Activated CD8-positive, alpha-beta memory T cell treated with anti-CD3 and anti-CD28 coated beads for 4 hours (primary cell): ENCODE measurements at places on chromosomes 16 and 17.

- no peak for DNase-seq
Measured at GRCh38 chr17:59538195-59538909, 27.1 kb upstream of the DHX40 start.

GRCh38 chr16:11248133-11248532, 7.9 kb downstream of the SOCS1 start:
- no peak for DNase-seq

- DNase-seq: no peak
Measured at GRCh38 chr17:13601776-13602551, at the start of gene HS3ST3A1. Gene HS3ST3A1 (minus strand): TSS chr17:13601929. CDS start chr17:13601129, 800 bp downstream.

DNA sequence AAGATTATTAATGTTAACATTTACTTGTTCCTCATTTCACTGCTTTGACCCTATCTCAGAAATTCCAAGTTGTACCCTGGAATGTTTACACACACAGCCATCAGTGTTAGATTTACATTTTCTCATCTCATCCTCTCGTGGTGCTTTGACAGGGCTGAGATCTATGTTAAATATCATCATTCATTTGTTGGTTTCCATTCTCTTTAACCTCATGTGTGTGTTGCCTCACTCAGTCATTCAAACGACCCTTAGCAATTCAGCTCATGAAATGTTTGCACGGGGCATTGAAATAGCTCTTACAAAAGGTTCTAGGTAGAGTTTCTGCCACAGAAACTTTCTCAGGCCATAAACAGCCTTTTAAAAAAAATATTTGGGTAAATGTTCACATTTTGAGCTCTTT, 369.6 kb upstream of the MAF start:
- no peak for DNase-seq

DNA sequence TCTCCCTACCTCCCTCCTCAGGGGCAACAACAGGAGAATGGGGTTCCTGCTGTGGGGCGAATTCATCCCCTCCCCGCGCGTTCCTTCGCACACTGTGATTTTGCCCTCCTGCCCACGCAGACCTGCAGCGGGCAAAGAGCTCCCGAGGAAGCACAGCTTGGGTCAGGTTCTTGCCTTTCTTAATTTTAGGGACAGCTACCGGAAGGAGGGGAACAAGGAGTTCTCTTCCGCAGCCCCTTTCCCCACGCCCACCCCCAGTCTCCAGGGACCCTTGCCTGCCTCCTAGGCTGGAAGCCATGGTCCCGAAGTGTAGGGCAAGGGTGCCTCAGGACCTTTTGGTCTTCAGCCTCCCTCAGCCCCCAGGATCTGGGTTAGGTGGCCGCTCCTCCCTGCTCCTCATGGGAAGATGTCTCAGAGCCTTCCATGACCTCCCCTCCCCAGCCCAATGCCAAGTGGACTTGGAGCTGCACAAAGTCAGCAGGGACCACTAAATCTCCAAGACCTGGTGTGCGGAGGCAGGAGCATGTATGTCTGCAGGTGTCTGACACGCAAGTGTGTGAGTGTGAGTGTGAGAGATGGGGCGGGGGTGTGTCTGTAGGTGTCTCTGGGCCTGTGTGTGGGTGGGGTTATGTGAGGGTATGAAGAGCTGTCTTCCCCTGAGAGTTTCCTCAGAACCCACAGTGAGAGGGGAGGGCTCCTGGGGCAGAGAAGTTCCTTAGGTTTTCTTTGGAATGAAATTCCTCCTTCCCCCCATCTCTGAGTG, 5.9 kb upstream of the LASP1NB start:
- no peak for DNase-seq

DNA sequence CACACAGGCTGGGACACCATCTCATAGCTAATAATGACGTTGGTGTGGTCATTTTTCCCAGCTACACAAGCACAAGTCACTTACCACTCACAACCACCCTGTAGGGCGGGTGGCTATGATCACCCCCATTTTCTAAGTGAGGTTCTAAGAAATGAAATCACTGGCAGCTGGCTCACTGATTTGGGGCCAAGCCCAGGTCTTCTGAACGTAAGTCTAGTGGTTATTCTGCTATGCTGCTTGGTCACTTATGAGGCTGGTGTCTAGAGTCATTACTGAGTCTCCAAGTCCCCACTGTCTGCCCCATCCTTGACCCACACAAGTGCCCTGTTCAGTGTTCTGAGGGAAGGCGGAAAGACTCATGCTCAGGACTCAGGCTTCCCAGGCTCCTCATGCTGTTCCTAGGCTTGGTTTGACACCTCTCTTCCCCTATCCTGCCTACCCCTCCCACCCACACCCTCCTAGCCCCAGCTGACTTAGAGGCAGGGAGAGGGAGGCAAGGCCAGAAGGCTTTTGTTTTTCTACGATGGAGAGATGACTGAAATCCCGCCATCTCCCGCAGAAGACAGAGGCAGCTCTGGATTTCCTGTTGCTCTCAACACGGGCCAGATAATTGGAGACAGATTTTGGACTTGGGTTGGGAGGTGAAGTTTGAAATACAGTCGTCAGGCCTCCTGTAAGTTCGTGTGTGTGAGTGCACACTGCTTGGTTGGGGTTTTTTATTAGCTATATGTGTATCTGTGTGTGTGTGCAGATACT, 32.2 kb downstream of the FZD2 start:
- DNase-seq: no peak

DNA sequence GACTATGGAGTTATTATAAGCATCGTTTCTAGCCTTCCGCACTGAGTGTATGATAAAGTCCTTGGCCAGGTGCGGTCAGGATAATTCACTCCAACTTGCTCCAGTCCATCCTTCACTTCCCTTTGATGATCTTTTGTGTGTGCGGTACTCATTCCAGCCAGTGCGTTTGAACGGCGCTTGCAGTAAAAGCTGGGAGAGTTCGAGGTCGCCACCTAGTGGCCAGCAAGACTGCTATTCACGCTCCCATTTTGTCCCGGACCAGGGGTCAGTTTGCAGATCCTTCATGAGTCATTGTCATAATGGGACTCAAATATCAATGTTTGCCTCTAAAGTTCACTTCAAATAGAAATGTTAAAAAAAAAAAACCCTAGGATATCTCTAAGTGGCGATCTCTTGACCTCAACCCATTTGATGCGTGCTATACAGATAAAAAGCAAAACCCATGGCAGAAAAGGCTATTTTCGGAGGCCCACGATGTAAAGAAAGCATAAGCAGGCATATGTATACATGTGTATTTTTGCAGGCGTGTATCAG, 417.1 kb downstream of the TMEM114 start:
- DNase-seq: no peak

GRCh38 chr16:1887711-1888354, 15.9 kb upstream of the MEIOB start:
- DNase-seq: no peak

DNA sequence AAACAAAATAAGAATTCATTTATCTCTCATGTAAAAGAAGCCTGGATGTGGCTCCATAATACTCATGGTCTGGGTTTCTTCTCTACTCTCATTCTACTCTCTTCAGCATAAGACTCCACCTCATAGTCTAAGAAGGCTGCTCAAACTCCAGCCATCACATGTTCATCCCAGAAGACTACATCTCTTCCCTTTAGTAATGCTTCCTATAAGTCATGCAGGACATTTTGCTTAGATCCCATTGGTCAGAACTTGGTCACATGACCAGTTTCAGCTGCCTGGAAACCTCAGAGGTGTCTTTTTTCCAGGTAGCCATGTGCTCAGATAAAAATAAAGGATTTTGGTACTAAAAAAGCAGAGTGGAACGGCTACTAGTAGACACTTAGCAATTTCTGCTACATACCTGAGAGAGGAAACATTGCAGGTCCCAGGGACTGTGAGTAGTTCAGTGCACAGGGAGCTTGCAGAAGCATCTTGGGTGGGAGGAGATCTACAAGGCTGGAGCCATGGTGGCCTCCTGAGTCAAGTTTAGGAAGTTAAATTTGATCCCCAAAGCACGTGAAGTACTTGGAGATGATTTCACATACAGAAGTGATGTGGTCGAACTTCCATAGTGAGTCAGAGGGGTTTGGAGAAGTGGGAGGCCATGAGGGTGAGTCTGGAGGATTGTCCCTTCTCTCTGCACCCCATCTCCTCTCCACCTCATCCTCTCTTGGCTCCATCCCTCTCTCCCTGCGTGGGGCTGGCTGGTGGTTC, 110.2 kb downstream of the CCDC182 start:
- no peak for DNase-seq

- no peak for DNase-seq
Measured at GRCh38 chr16:35596467-35596866, 2137.1 kb downstream of the TP53TG3F start.

DNA sequence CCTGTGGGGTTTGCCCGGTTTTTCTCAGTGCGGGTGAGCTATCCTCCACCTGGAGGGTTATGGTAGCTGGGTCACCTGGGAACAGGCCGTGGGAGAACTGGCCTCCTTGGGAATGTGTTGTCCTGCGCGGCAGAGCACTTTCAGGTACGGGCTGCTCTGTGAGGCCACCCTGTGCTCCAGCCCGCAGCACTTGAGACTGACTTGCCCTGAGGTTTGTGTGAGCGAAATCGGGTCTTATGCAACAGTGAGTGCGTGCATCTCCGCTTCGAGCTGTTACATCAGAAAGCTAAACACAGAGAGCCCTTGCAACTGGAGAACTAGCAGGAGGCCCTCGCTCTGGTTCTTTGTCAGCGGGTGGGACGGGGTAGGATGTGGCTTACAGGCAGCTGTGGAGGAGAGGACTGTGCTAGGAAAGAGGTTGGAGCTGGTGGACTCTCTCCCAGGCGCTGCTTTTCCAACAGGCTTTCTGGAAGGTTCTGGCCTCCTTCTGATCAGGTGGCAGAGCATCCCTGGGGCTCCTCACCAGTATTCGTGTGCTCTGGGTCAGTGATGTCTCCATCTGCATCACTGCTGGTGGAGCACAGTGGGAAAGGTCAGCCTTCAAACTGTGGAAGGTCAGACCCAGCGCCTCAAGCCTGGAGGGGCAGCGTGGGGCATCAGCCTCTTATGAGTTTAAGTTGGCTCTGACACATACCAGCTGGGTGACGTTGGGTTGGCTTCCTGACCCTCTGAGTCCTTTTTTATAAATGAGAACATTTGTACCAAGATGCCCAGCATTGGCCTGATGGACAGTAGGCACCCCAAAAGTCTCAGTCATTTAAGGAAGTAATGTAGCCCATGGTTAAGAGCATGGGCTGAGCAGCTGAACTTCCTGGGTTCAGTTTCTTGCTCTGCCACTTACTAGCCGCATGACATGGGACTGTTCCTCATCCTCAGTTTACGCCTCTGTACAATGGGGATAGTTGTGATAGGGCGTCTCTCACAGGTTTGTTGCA, 76.3 kb downstream of the KSR1 start:
- no peak for DNase-seq

DNA sequence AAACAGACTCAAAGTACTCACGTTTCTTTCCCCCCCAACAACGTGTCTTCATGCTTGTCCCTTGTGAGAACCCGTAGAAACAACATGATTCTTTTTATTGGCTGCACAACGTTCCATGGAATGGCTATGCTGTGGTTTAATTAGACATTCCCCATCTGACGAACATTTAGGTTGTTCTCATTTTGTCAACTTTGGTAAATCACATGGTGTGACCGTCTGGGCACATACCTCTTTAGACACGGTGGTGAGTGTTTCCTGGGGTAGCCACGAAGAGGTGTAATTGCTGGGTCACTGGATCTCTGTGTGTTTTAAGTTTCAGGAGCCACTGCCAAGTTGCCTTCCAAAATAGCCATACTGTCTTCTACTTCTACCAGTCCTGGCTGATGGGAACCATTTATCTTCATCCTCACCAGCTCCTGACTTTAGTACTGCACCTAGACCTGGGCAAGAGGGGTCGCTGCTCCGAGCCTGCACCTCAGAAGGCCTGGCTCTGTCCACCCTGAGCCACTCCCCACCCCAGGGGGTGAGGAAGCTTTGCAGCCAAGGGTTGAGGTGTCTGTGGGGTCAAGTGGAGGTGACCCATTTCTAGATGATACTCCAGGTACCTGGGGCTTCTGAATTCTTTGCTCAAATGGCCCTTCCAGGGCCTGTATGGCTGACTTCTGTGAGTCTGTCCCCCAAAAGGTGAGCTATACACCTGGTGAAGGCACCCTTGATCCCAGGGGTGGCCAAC, 84.7 kb downstream of the IRX5 start:
- no peak for DNase-seq

DNA sequence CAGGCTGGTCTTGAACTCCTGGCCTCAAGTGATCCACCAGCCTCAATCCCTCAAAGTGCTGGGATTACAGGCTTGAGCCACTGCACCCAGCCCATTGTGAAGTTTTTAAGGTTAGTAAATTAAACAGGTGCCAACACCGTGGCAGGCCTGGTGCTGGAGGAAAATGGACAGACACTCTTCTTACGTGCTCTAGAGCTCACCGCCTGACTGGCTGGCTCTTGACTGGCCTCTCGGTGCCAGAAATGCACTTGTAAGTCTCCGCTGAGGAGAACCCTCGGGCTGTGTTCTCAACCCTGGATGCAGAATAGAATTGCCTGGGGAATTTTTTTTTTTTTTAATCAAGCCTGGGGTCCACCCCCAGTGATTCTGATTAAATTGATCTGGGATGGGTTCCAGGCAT, 10.3 kb upstream of the HAS3 start:
- DNase-seq: no peak

GRCh38 chr17:78951967-78952551, 26.9 kb upstream of the TIMP2 start:
- DNase-seq: no peak

GRCh38 chr17:32523017-32523680, 36.4 kb downstream of the CDK5R1 start:
- DNase-seq: no peak

GRCh38 chr17:4968486-4969046, 949 bp upstream of the SPAG7 start:
- no peak for DNase-seq

GRCh38 chr16:46785076-46785845, 37.1 kb upstream of the MYLK3 start:
- no peak for DNase-seq

DNA sequence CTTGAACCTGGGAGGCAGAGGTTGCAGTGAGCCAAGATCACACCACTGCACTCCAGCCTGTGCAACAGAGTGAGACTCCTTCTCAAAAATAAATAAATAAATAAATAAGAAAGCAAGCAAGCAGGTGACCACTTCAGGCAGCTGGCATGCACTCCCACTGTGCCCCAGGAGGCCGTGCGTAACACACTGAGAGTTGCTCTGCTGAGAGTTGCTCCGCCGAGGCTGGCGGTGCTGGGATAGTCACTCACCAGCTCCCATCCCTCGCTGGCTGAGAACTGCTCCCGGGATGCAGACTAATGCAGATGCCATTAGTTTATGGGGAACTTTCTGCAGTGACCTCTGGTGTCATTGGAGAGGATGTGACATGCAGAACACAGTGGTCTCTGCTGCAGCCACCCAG, 105.7 kb upstream of the PLCG2 start:
- DNase-seq: no peak

DNA sequence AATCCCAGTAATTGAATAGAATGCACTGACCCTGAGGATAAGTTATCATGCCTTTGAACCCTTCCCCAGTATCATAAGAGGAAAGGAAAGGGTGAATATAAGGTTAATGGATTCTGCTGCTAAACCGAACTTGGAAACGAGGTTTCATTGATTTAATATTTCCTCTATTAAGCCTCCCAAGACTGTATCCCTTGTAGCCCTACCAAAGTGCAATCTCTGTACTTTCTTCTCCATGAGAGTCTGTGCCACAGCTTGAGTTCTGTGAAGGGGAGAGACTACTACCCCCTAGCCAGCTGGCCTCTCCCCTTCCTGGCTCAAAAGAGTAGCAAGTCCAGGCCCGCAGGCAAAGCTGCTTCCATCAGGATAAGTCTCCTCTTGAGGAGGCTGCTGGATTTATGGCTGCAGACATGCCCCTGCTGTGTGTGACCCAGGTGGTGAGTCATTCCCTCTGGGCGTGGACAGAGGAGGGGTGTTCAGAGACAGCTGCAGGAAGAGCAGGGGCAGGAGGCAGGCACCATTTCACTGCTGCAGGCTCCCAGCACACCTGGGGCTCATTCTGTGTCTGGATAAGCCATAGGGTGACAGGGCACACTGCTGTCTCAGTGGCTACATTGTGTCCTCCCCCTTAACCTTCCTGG, 58.4 kb downstream of the TOM1L2 start:
- DNase-seq: no peak
